ENCODE measurements at places on chromosomes 3 and 15. TPM values are rescaled to one million over a fixed set of nuclear protein-coding genes. Genes with fewer than 3 reads are reported as not detected.

GRCh38 chr3:56911363-56911762, 109.6 kb upstream of the ARHGEF3 start:
- no peak overlapping the region for H3K4me3 ChIP-seq
- peak overlapping the region; percentile 26 for H3K27ac ChIP-seq
- H3K36me3 ChIP-seq: no peaks in the 10 kb centered on the region
- peaks cover 11% of the 10 kb centered on the region for H3K4me1 ChIP-seq

- no peaks in the 10 kb centered on the region for H3K36me3 ChIP-seq
- DNase-seq: no peak
- no peak overlapping the region for H3K27ac ChIP-seq
- no peak overlapping the region for H3K4me3 ChIP-seq
- no peaks in the 10 kb centered on the region for H3K4me1 ChIP-seq
Measured at GRCh38 chr15:92429378-92430068, 35.8 kb downstream of the ST8SIA2 start.

- no peaks in the 10 kb centered on the region for H3K36me3 ChIP-seq
- H3K4me3 ChIP-seq: no peak overlapping the region
- H3K27me3 ChIP-seq: no peaks in the 10 kb centered on the region
- H3K27ac ChIP-seq: no peak overlapping the region
- H3K4me1 ChIP-seq: no peaks in the 10 kb centered on the region
Measured at GRCh38 chr15:60651734-60652141, 172.8 kb upstream of the ICE2 start.

GRCh38 chr3:43768381-43768973, 77.7 kb downstream of the ABHD5 start:
- no peak overlapping the region for H3K4me3 ChIP-seq
- H3K4me1 ChIP-seq: no peaks in the 10 kb centered on the region
- H3K27me3 ChIP-seq: no peaks in the 10 kb centered on the region
- H3K36me3 ChIP-seq: no peaks in the 10 kb centered on the region
- DNase-seq: peak; percentile 81

- DNase-seq: peak; percentile 71
- no peaks in the 10 kb centered on the region for H3K4me1 ChIP-seq
- H3K27me3 ChIP-seq: no peaks in the 10 kb centered on the region
Measured at GRCh38 chr3:54146506-54147239, 24.3 kb downstream of the CACNA2D3 start.

DNA sequence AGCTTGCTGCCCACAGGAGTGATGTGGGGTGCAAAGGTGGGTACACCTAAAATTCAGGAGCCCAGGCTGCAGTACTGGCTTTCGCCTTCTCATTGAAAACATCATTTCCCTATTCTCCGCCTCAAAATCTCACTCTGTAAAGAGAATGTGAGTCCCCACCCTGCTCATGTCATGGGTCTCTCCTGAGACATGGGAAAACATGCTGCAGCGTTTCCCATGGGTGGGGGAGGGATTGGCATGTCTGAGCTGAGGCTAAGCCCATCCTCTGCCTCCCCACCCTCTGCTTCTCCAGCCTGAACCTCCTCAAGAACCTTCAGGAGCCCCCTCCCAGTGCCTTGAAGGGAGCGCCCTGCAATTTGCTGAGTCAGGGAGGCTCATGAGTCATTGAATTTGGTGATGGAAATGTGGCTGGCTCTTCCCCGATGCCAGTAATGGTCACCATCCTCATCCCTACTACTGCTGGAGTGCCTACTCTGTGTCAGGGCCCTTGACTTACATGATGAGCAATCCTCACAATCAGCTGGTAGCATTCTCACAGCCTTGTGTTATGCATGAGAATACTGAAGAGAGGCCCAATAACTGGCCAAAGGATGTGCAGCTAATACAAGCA, 28.8 kb downstream of the WNT5A start:
- H3K4me3 ChIP-seq: no peak overlapping the region
- no peak overlapping the region for H3K27ac ChIP-seq
- DNase-seq: peak; percentile 23
- no peaks in the 10 kb centered on the region for H3K4me1 ChIP-seq
- no peaks in the 10 kb centered on the region for H3K36me3 ChIP-seq

- no peak overlapping the region for H3K27ac ChIP-seq
- no peaks in the 10 kb centered on the region for H3K4me1 ChIP-seq
- no peaks in the 10 kb centered on the region for H3K27me3 ChIP-seq
- DNase-seq: no peak
Measured at GRCh38 chr3:67154429-67154828, 156.3 kb downstream of the KBTBD8 start.

- H3K27me3 ChIP-seq: no peaks in the 10 kb centered on the region
- H3K4me3 ChIP-seq: no peak overlapping the region
- H3K27ac ChIP-seq: no peak overlapping the region
- peak; percentile 43 for DNase-seq
Measured at GRCh38 chr3:43870120-43870519, 179.4 kb downstream of the ABHD5 start.

DNA sequence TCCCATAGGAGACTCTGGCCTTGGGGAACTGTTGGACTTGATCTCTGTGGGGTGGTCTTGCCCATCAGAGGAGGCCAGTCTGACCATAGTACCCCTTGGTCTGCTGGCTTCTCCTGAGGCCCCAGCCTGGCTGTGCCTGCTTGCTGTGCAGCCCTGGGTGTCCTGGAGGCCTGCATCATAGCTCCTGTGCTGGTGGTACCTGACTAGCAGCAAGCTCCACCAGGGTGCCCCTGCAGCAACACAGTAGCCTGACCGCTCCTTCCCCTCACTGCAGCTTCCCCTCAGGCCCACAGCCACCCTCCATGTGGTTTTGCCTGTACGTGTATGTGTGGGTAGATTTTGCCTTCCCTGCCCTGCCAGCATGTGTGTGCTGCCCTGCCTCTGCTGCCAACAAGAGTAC, 85.6 kb upstream of the TTC14 start:
- no peak overlapping the region for H3K27ac ChIP-seq
- no peaks in the 10 kb centered on the region for H3K36me3 ChIP-seq
- no peaks in the 10 kb centered on the region for H3K27me3 ChIP-seq
- DNase-seq: no peak
- no peak overlapping the region for H3K4me3 ChIP-seq

GRCh38 chr3:88824666-88825564, 282.5 kb upstream of the EPHA3 start:
- H3K27me3 ChIP-seq: no peaks in the 10 kb centered on the region
- no peaks in the 10 kb centered on the region for H3K4me1 ChIP-seq
- no peaks in the 10 kb centered on the region for H3K36me3 ChIP-seq
- no peak overlapping the region for H3K4me3 ChIP-seq

DNA sequence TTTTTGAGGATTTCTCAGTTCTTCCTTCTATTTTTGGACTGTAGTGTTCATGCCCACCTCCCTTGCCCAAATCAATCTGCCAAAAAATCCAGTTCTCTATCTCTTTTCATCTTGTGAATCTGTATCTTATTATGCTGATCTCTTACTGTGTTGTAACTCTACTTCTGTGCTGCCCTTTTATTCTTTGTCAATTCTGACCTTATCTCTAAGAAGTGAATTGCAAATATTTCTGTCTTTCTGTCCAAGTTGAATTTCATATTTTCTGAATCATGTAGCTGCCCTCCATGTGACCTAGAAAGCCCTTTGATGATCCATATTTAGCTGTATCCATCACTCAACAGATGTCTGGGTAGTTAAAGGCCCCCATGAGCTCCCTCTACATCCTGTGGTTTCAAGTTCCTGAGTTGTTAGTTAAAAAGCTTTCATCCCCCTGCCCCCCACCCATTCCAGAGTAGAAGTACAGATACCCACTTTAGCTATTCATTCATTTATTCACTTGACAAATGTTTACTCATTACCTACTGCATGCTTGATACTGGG, 33.6 kb upstream of the ETV5 start:
- no peak overlapping the region for H3K4me3 ChIP-seq
- no peaks in the 10 kb centered on the region for H3K4me1 ChIP-seq
- H3K36me3 ChIP-seq: no peaks in the 10 kb centered on the region
- H3K27me3 ChIP-seq: no peaks in the 10 kb centered on the region

GRCh38 chr15:57571725-57572124, 20.0 kb upstream of the MYZAP start:
- no peak overlapping the region for H3K27ac ChIP-seq
- DNase-seq: no peak
- H3K27me3 ChIP-seq: no peaks in the 10 kb centered on the region
- H3K4me1 ChIP-seq: peaks cover 6% of the 10 kb centered on the region
- H3K36me3 ChIP-seq: no peaks in the 10 kb centered on the region
- no peak overlapping the region for H3K4me3 ChIP-seq

- no peaks in the 10 kb centered on the region for H3K36me3 ChIP-seq
- H3K27ac ChIP-seq: no peak overlapping the region
- H3K27me3 ChIP-seq: no peaks in the 10 kb centered on the region
Measured at GRCh38 chr3:179882292-179882691, 154.4 kb downstream of the PEX5L start.

GRCh38 chr3:167330993-167331785, 48.9 kb downstream of the ZBBX start:
- H3K27ac ChIP-seq: no peak overlapping the region
- DNase-seq: no peak
- no peaks in the 10 kb centered on the region for H3K27me3 ChIP-seq
- no peak overlapping the region for H3K4me3 ChIP-seq
- H3K36me3 ChIP-seq: no peaks in the 10 kb centered on the region
- H3K4me1 ChIP-seq: no peaks in the 10 kb centered on the region

DNA sequence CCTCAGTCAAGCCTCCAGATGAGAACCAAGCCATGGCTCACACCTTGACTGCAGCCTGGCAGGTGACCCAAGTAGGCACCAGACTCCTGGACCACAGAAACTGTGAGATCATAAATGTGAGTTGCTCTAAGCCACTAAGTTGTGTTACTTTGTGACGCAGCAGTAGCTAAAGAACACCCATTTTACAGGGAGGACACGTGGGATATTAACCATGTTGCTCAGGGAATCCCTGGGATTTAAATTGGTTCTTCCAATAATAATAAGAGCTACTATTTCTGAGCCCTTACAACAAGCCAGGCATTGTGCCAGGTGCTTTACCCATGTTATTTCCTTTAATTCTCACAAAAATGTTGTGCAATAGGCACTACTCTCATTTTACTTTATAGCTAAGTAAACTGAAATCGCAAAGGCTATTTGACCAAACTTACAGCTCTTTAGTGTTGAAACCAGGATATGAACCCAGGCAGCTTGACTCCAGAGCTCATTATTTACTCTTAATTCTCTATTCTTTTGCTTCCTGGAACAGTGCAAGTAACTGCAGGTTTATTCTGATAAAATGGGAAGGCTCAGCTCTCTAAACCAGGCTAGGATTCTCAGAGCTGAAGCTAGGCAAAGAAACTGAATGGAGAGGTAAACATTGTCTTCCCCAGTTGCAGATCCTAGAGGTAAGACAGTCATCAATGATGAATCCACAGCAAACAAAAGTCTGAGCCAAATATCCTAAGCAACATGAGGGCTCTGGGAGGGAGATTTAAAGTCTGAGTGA, 294.4 kb downstream of the KBTBD8 start:
- H3K4me3 ChIP-seq: no peak overlapping the region
- H3K27ac ChIP-seq: no peak overlapping the region
- no peaks in the 10 kb centered on the region for H3K4me1 ChIP-seq
- H3K36me3 ChIP-seq: no peaks in the 10 kb centered on the region

DNA sequence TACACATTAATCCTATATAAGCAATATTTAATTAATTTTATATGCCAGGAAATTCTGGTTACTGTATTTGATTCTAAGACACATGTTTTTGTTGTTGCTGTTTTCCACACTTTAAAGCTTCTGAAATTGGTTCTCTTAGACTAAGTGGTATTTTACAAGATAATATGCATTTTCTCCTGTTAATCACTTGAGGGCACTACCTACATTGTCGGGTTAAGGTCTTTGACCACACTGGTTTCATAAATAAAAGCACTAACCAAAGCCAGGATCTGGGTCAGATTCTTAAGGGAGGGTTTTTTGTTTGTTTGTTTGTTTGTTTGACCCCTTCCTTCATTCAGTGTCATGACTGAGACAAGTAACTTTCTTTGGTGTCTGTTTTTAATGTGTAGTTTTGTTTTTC, 590.2 kb downstream of the RBMS3 start:
- no peaks in the 10 kb centered on the region for H3K27me3 ChIP-seq
- H3K27ac ChIP-seq: no peak overlapping the region
- no peak for DNase-seq
- no peaks in the 10 kb centered on the region for H3K4me1 ChIP-seq

- no peaks in the 10 kb centered on the region for H3K4me1 ChIP-seq
- no peaks in the 10 kb centered on the region for H3K27me3 ChIP-seq
- no peak overlapping the region for H3K27ac ChIP-seq
- no peaks in the 10 kb centered on the region for H3K36me3 ChIP-seq
- DNase-seq: no peak
- H3K4me3 ChIP-seq: no peak overlapping the region
Measured at GRCh38 chr15:90837094-90837493, 31.3 kb upstream of the FURIN start.

GRCh38 chr3:105537371-105538080, 170.8 kb downstream of the ALCAM start:
- no peak overlapping the region for H3K27ac ChIP-seq
- no peaks in the 10 kb centered on the region for H3K4me1 ChIP-seq
- H3K27me3 ChIP-seq: no peaks in the 10 kb centered on the region

DNA sequence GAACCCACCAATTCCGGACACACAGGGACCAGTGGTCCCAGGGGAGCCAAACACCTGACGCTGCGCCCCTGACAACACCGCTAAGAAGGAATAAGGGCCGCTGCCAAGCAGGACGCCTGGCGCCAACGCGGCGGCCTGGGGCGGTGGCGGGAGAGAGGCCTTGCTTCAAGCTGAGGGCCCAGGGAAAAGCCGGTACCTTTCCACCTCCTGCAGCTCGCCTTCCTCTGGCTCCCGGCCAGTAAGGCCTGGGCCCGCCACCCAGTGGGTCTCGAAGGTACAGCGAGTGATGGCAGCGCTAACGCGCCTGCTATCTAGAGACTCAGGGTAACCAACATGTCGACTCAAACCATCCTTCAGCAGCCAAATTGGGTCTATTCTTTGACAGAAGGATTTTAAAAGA, 1074.1 kb downstream of the SI start:
- H3K27ac ChIP-seq: no peak overlapping the region
- H3K36me3 ChIP-seq: no peaks in the 10 kb centered on the region
- no peaks in the 10 kb centered on the region for H3K4me1 ChIP-seq
- no peak overlapping the region for H3K4me3 ChIP-seq
- no peaks in the 10 kb centered on the region for H3K27me3 ChIP-seq
- DNase-seq: no peak

- H3K4me3 ChIP-seq: no peak overlapping the region
- no peaks in the 10 kb centered on the region for H3K4me1 ChIP-seq
- H3K36me3 ChIP-seq: no peaks in the 10 kb centered on the region
- H3K27me3 ChIP-seq: peaks cover 8% of the 10 kb centered on the region
Measured at GRCh38 chr3:184523825-184524615, 37.6 kb upstream of the EPHB3 start.

GRCh38 chr3:6717026-6717943, 143.6 kb upstream of the GRM7 start:
- H3K36me3 ChIP-seq: no peaks in the 10 kb centered on the region
- H3K27me3 ChIP-seq: no peaks in the 10 kb centered on the region
- no peak for DNase-seq
- H3K4me3 ChIP-seq: no peak overlapping the region
- no peak overlapping the region for H3K27ac ChIP-seq
- no peaks in the 10 kb centered on the region for H3K4me1 ChIP-seq

GRCh38 chr3:102078854-102079808, 229.8 kb downstream of the NFKBIZ start:
- peaks cover 10% of the 10 kb centered on the region for H3K4me1 ChIP-seq
- H3K36me3 ChIP-seq: no peaks in the 10 kb centered on the region
- DNase-seq: no peak
- no peaks in the 10 kb centered on the region for H3K27me3 ChIP-seq

ZPLD1 gene
- total RNA-seq: not detected

SMAD6 gene
- total RNA-seq: 104 TPM

NOX5 gene
- 0.16 TPM for total RNA-seq

RARRES1 gene
- 291 TPM for total RNA-seq

SUSD5 gene
- total RNA-seq: 1.1 TPM

ACTR8 gene
- 24.3 TPM for total RNA-seq

CD200R1 gene
- total RNA-seq: 0.83 TPM

RBMS3 gene
- 51.4 TPM for total RNA-seq

ESYT3 gene
- 2.6 TPM for total RNA-seq

DHX36 gene
- total RNA-seq: 40.1 TPM

PLA1A gene
- 11.6 TPM for total RNA-seq

HGD gene
- not detected for total RNA-seq

ROPN1B gene
- total RNA-seq: 3.9 TPM

HDAC11 gene
- 30.7 TPM for total RNA-seq

Data from right atrium auricular region (tissue), 2 donors.